ENCODE measurements at places on chromosomes 3 and 15.
A peak's percentile ranks its signal among the peaks of the same experiment; 100 is the strongest.

DNA sequence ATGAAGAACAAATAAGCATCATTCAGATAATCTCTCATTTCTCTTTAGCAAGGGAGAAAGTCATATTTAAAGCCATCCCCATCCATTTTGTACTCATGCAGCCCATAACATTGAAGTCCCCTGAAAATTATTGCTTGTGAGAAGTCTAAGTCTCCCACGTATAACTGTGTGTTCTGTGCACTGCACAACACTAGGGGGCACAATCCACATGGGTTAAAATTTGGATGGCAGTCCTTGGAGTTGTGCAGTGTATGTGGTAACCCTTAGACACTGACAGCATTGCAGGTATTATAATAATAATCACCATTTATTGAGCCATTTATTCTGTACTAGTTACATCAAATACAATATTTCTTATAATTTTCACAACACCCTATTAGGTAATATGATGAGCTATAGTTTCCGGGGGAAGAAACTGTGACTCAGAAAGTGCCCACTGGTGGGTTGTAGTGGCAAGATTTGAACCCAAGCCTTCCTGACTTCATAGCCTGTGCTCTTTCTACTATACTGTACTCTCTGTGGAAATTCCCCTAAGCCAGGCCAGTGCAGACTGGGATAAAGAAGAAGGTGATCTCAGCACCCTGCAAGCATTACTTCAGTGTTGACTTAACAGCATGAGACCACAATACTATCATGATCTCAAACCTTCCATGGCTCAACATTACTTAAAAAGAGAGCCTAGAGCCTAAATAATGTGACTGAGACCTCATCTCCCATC, 15.7 kb downstream of the KCNAB1 start:
- no peak for DNase-seq

- no peak for DNase-seq
Measured at GRCh38 chr3:187729598-187729997, 15.7 kb downstream of the BCL6 start.

DNA sequence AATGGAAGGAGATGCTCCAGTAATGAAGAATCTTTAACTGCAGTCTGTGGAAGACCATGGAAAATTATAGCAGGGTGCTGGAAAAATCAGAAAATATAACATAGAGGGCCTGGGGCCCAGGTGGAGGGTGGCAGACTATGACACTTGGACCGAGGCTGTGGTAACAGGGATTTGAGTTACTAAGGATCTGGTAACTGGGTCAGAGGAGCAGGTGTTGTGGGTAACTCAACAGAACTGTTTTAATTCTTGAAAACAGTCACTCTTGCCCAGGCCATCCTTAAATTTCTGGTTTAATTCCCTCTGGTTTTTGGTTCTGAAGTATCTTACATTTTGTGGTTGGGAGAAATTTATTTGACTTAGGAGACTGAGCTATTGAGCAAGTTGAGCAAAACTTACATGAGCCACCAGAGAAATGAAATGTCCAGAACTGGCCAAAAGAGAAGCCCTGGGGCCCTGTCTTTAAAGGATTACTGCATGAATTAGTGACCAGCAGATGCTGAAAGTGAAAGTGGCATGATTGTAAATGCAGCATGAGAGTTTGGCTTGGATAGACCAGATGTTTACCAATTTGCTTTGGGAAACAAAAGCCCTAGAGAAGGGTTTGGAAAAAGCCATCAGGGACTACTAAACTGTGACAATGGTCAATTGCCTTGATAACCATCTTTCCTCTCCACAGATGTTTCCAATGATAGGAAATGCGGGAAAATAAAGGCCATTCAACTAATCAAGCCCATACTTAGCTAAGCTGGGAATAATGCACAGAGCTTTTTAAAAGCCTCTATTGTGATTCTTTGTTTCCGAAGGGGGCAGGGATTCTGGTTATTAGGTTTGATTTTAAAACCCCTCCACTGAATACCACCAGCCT, 374.9 kb upstream of the TGFBR2 start:
- DNase-seq = peak; percentile 34

GRCh38 chr3:57385498-57385897, 93.0 kb upstream of the ASB14 start:
- DNase-seq = no peak

- DNase-seq = no peak
Measured at GRCh38 chr3:176914764-176915163, 282.5 kb downstream of the TBL1XR1 start.

Measured in putamen (tissue), 1 donor.